ENCODE measurements at places on chromosomes 4 and X. TPM values are rescaled to one million over a fixed set of nuclear protein-coding genes. Genes with fewer than 3 reads are reported as not detected.

Gene XK
- total RNA-seq: 14.3 TPM

Gene IQSEC2
- total RNA-seq: 14.9 TPM

Gene YY2
- total RNA-seq: 0.92 TPM

Gene TKTL1
- 1.6 TPM for total RNA-seq
